CD4-positive, alpha-beta T cell (primary cell): ENCODE measurements at places on chromosomes 5 and 9.

GRCh38 chr5:88883836-88884607, 1.0 kb upstream of the MEF2C start:
- no peak for DNase-seq

DNA sequence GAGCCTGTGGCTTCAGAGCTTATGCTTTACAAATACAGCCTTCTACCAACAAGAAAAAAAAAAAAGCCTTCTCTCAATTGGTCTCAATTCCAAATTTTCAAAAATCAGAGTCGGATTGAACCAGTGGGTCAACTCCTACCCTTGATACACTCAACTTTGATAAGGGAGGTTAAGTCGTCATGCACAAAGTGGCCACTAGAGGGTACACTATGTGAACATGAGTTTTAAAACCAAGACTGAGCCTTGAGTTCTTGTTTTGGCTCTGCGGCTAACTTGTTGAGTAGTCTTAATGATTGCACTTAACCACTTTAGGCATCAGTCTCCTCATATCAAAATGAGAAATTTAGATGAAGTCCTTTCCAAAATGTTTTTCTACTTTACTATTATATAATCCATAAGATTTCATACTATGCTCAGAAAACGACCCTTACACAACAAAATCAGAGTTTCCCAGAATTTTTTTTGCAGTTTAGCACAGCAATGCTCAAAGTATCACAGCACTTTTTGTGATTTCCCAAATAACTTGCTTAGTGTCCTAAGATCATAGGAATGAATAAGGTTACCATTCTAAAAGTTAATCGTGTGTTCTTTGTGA, 92.9 kb upstream of the MTAP start:
- peak; percentile 44 for DNase-seq

GRCh38 chr5:133868946-133869518, 99.4 kb downstream of the C5orf15 start:
- peak; percentile 56 for DNase-seq

- no peak for DNase-seq
Observed at GRCh38 chr9:100322954-100323536, 29.7 kb downstream of the TEX10 start.

GRCh38 chr9:4499917-4500316, 9.6 kb downstream of the SLC1A1 start:
- DNase-seq = no peak

- no peak for DNase-seq
Observed at GRCh38 chr5:94469894-94470329, 148.5 kb downstream of the KIAA0825 start.

DNA sequence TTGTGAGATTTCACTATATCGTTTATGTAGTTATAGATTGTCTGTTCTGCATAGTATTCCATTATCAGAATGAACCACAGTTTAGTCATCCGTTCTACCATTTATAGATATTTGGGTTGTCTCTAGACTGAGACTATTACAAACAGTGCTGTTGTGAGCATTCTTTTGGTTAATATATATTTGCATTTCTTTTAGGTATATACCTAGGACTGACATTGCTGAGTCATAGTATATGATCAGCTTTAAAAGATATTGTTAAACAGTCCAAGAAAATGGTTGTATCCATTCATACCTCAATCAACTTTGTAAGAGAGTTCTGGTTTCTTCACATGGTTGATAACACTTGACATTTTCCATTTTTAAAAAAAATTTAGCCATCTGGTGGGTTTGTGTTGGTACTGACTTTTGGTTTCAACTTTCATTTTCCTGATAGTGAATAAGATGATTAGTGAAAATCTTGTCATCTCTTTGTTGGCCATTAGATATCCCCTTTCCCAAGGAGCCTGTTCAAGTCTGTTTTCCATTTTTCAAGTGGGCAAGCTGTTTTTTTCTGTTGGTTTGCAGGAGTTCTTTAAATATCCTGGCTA, 22.9 kb upstream of the ADAM19 start:
- DNase-seq = no peak

GRCh38 chr5:14489643-14490042, 91.9 kb upstream of the OTULINL start:
- no peak for DNase-seq

DNA sequence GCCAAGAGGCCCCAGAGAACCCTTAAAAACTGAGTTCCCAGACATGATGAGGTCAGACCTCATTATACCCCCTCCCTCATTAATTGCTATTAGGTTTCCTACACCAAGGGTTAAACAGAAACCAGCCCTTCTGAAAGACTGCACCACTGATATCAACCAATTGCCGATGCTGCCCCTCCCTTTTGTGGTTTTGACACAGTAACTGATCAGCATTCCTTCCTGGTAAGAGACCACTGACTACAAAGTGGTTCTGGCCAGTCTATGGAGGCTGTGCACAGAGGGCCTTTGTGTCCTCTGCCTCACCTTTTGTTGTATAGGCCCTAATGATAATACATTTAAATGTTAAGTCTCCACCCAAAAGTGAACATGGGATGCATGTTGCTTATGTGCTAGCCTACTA, 201.5 kb downstream of the FRMD3 start:
- DNase-seq = no peak

- DNase-seq = no peak
Observed at GRCh38 chr5:173089581-173089980, 33.4 kb downstream of the CREBRF start.

DNA sequence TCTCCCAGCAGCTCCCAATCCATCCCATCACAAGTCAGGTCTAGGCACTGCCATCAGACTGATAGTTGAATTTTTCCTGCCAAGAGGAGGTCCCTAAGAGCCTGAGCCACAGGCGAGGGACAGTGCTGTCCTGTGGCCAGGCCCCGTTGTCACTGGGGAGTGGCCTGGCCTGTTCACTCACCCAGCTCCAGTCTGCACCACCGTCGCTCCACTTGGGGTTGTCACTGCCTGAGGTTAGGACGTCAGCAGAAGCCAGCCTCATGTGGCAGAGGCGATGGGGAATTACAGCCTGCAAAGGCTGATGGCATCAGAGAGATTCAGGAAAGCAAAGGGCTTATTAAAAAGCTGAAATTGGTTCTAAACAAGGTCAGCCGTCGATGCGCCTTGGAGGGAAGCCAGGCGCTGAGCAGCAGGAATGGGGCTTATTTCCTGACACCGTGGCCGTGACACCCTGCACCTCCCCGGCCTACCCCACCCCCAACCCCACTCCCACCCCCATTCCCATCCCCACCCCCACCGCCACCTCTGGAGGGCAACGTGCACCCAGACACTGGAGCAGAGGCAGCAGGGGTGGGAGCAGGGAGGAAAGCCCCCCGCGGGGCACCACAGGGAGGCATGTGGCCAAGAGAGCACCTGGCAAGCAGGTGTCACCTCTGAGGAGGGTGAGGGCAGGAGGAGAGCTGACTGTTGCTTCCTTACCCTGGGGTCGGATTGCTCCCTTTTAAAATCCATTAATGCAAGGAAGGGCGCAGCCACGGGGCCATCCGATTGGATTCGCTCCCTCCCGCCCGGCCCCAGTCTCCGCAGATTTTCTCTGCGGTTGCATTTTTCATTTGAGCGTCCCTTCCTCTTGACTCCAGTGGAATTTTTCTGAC, 3.1 kb upstream of the DBH start:
- DNase-seq = no peak

- DNase-seq = no peak
Observed at GRCh38 chr5:102800427-102800826, 45.3 kb downstream of the PAM start.

DNA sequence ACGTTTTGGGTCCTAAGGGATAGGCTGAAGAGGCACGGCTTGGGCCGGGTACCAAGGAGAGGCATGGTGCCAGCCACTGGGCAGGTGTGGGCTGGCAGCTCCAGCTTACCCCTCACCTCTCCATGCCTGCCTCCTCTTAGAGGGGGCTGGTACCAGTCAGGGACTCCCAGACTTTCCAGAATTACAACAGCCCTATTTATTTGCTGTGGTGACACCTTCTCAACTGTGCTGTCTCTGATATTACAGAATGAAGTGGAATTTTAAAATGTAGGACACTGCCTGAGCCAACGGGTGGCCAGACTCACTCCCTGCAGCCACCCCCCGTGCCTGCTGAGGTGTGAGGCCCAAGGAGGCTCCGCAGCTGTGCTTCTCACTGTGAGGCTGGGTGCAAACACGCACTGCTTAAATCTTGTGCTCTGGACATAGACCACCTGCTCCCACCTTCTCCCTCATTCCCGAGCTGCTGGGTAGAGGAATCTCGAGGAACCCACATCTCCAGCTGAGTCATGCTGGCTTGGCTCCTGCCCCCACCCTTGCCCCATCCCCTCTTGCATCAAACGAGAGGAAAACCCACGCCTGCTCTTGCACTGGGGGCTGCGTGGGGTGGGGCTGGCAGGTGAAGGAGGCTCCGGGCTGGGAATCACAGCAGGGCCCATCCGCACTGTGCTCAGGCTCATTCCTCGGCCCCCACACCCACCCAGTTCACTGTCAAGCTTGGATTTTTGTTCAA, 47.9 kb downstream of the PRRT1B start:
- no peak for DNase-seq

DNA sequence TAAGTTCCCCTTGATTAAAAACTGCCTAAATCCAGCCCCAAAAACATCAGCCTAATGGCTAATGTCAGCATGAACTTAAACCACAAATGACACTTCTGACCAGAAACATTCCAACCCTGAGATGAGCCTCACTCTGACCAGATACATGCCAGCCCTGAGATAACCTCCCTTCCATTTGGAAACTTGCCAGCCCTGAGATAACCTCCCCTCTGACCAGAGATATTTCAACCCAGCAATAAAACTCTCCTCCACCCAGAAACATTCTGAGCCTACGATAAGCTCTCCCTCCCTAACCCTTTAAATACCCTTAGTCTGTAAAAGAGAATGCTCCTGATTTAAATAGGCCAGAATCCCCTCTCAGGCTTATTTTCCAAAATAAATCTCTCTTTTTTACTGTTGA, 1035.7 kb upstream of the NUDT12 start:
- DNase-seq = no peak

DNA sequence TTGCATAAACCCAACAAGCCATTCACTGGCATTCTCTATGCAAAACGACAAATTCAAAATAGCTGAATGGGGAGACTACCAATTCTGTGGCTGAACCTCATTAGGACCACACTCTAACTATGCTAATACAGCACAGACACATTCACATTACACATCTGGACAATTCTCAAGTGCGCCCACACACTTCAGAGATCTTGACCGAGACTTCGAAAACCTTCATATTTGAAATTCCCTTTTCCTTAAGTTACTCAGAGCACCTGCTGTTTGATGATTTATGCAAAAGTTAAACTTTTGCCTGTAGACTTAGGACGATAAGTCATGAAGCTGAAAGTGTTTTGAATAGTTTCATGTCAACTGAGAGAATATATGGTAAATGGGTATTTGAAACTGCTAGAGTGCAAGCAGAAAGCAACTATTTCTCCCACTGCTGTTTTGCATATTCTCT, 111.9 kb downstream of the FBN2 start:
- no peak for DNase-seq

DNA sequence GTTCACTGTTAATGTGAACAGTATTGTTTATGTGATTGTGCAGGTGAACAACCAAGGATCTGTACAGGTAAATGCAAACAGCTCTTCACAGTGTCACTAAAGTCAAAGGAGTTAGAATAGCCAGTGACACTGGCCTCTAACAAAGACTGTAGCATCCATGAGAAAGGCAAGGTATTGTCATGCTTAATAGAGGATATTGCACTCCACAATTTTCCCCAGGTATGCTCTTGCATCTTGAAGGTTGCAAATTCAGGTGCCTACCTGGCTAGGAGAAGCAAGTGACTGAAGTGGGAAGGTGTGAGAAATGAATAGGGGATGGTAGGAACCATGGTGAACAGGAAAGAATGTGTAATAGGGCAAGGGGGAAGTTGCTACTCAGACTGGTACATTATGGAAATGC, 101.2 kb upstream of the EFNA5 start:
- DNase-seq = no peak

DNA sequence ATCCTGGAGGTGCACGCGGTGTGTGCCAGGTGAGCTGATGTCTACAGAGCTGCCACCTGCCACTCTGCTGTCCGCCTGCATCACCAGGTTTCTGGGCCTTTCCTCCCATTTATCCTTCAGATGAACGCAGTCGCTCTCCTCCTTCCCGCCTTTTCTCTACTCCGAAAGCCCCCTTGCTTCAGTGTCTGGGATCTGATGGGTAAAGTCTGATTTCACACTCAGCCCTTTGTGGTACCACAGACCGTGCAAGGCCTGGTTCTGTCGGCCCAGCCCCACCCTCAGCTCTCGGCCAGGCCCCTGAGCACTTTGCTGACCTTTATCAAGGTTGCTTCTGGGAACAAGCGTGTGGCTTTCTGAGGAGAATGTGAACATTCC, 32.5 kb downstream of the GLT6D1 start:
- no peak for DNase-seq

GRCh38 chr5:175709276-175709781, 51.5 kb downstream of the HRH2 start:
- DNase-seq = no peak

DNA sequence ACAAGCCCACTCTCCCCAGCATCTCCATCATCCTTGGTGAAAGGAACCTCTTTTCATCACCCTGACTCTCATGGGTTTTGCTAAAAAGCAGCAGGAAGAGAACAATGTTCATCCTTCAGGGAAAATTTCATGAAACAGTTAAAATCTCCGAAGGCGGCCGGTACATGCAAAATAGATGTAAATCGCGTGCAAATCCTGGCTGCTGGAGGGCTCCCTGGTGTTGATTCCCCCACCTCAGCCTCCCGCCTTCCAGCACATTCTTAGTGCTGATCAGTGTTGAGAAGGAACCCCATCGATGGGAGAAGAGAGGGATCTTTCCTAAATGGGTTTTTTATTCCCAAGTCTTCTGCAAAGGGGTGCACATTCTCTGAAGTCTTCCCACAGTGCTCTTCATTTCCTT, 8.7 kb upstream of the GFI1B start:
- DNase-seq = no peak

DNA sequence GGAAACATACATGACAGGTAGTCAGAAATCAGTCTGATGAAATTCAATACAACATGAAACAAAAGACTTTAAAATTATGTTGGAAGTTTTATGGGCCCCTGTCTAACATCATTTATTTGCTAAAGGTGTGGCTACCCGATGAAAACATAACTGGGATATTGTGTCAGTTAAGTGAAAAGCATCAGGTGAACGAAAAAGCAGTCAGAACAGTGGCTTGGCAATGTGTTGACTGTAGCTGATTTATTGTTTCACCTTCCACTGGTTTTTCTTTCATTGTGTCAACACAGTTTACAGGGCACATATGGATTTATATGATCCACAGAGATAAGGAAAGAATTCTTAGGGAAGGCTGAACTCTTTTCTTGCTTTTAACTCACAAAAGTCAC, 429.6 kb upstream of the ZNF608 start:
- no peak for DNase-seq

- DNase-seq = no peak
Observed at GRCh38 chr9:286071-286740, 71.5 kb downstream of the DOCK8 start.
